NCI-H460 (cell line): ENCODE measurements at places on chromosomes 7 and 10. TPM values are rescaled to one million over a fixed set of nuclear protein-coding genes. Genes with fewer than 3 reads are reported as not detected.

Gene AHR
- total RNA-seq = 117 and 122 TPM in 2 replicates

GRCh38 chr7:74284781-74285259 lies 4.4 kb upstream of the CLIP2 start:
- DNase-seq = peak; percentile 58

DNA sequence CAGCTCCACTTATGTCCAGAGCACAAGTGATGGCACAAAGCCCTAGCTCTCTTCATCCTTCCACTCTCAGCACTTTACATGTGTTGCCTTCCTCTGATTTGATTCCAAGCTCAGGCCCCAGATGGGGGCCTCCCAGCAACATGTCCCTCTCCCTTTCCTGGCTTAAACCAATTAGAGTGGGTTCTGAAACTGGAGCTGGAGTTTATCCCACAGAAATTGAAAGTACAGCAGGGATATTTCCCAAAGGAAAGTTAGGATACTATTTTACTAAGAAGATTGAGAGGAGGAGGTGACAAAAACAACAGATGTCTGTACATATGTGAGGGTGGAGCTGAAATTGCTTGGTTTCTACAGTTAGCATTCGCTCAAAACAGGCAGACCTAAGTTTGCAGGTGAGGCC lies 724.6 kb downstream of the AUTS2 start:
- no peak for DNase-seq

GRCh38 chr7:66105263-66105748 lies 9.3 kb upstream of the CRCP start:
- no peak for DNase-seq

GRCh38 chr10:131548176-131548575 lies 236.7 kb upstream of the TCERG1L start:
- no peak for DNase-seq

GRCh38 chr10:93464776-93465388 lies 17.3 kb downstream of the MYOF start:
- peak; percentile 53 for DNase-seq

- DNase-seq = no peak
Measured at GRCh38 chr10:46308666-46309450, 22.1 kb downstream of the ANTXRL start.

DNA sequence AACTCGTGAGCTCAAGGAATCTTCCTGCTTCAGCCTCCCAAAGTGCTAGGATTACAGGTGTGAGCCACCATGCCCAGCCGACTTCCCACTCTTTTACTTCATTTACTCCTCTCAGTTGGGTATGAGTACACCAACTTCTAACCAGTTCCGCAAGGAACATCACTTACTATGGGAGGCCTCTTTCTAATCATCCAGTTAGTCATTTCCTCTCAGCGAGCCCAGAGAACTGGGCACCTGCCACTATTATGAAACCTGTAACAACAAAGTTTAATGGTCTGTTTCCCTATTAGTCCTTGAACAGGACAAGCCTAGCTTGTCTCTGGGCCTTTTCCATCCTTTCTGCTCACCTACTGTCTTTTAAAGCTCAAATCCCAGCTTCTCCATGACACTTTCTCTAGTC lies 88.8 kb downstream of the DNMBP start:
- no peak for DNase-seq
